Renal cortex interstitium (tissue), 15 donors: ENCODE measurements at places on chromosomes 2 and 18. TPM values are rescaled to one million over a fixed set of nuclear protein-coding genes. Genes with fewer than 3 reads are reported as not detected.

GRCh38 chr2:231987124-231987727, 25.7 kb downstream of the DIS3L2 start:
- no peak for DNase-seq

- DNase-seq, result no peak
These were observed 26.0 kb downstream of the ABCB11 start for GRCh38 chr2:169005080-169005598.

- no peak for DNase-seq
These were observed 45.9 kb downstream of the PIKFYVE start for GRCh38 chr2:208311954-208312353.

DNA sequence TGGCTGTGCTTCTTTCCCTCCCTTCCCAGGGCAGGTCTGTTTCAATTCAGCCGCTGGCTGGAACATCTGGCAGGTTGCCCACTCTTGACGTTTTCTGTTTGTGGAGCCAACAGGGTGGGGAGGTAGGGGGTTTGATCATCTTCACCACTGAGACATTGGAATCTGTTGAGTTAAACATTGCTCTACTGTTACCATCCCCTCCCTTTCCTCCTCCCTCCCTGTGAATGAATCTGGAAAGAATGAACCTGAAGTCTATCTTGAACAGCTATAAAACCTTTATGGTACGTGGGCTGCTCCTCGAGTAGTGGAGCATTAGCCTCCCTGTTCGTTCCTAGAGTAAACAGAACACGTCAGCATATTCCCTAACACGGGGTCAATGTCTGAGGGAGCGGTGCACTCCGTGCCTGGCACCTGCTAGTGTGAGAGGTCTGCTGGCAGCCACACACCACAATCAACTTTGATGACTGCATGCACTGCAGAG, 249.9 kb upstream of the RBBP8 start:
- peak; percentile 68 for DNase-seq

DNA sequence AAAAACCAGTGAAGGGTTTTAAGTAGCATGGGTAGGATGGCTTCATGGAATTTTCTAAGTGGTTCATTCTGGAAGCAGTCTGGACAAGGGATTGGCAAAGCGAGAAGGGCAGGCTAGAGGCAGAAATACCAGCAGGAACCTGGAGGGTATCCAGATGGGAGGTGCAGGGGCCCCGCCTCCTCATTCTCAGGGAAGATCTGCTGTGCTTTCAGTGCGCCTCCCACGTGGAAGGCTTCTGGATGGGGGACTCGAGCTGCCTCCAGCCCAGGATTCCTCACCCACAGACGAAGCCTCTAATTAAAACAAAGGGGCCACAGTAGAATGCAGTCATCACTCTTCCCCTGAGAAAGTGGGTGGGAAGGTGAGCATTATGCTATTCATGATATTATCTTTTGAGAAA, 79.8 kb downstream of the VSNL1 start:
- no peak for DNase-seq

DNA sequence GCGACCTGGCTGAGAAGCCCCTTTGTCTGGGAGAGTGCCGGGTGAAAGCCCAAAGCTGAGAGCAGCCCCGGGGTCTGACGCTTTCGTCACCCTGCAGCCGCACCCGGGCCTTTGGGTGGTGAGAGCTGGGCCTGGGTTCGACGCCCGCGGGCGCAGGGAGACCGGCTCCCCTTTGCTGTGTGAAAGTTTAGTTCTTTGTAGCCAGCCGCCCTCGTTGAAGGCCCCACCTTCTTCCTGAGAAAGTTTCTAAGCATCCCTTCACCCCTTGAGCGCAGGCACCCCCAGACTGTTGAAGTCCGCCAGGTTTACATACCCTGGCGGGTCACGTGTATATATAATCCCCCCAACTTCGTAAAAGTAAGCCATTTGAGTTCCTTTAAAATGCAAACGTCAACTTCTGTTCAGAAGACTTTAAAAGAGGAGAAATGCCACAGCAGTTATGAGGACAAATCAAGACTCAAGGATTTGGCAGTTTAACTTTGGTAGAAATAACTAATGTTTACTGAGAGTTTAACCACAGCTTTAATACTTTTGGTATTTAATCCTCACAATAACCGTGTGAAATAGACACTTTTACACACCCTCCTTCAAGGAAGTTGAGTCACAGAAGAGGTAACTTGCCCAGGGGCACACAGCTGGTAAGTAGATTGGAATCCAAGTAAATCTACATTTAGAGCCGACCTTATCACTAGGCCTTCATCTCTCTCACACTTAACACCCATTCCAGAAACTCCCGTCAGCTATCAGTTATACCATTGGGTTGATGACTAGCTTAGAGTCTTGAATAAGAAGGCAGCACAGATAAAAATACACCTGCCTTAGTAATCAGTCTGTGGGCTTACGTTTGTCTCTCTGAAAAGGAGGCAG, 1.1 kb upstream of the MBOAT2 start:
- DNase-seq, result no peak

GRCh38 chr18:77271576-77272481, 22.2 kb downstream of the GALR1 start:
- DNase-seq, result no peak

DNA sequence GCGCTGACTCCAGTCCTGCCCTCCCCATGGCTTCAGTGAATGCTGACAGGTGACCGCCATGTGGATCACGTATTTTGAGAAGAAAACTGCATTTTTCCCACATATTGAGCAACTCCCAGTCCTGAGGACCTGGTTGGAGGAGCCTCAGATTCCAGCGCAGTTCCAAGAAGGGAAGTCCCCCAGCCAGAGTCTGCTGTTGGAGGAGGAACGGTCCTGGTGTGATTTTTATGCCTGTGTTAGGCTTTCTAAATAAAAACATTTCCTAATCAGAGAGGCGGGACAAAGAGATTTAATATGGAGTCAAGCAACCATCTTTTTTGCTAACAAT, 32.3 kb upstream of the COL6A3 start:
- DNase-seq, result no peak

The WDFY1 gene
- 60.6 TPM for polyA plus RNA-seq

DNA sequence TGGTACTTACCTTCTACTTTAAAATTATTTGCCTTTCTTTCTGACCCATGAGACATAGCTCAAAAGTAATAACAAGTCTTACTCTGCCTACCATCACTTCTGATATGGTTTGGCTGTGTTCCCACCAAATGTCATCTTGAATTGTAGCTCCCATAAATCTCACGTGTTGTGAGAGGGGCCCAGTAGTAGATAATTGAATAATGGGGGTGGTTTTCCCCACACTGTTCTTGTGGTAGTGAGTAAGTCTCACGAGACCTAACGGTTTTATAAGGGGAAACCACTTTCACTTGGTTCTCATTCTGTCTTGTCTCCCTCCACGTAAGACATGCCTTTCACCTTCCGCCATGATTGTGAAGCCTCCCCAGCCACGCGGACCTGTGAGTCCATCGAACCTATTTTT, 47.5 kb downstream of the GALNT3 start:
- no peak for DNase-seq

DNA sequence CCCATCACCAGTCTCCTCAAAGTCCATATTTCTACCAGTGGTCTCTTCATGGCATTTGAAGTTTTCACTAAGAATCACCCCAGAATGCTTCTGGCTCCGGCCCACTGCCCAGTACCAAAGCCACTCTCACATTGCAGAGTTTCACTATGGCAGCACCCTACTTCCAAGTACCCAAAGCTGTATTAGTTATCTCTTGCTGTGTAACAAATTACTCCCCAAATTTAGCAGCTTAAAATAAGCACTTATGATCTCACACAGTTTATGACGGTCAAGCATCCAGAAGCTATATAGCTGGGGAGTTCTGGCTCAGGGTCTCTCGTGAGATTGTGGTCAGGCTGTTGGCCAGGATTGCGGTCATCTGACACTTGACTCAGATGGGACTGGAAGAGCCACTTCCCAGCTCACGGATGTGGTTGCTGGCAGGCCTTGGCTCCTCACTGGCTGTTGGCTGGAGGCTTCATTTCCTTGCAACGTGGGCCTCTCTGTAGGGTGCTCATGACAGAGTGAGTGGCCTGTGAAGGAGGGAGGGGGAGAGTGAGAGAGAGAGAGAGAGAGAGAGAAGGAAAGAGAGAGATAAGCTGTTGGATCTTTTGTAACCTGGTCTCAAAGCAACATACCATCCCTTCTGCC, 189.5 kb downstream of the CTIF start:
- DNase-seq, result no peak

The HAAO gene
- 33.3 TPM for polyA plus RNA-seq

The OR6B2 gene
- not detected for polyA plus RNA-seq

DNA sequence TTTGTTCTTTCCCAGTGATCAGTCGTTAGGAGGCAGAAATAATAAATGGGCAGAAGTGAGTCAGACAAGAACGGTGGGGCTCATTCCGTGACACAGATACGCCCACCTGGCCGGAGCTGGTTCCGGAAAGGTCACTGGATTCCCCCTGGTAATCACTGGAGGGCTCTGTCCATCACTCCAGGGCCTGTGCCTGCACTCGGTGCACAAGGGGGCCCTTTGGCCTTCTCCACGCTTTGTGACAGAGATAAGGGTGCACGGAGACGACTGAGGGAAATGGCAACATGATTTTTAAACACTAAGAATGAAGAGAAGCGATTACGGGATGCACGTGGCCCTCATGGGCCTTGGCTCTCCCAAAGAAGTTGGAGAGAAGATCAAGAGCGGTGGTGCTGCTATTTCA, 84.4 kb downstream of the PTGR3 start:
- DNase-seq, result no peak

DNA sequence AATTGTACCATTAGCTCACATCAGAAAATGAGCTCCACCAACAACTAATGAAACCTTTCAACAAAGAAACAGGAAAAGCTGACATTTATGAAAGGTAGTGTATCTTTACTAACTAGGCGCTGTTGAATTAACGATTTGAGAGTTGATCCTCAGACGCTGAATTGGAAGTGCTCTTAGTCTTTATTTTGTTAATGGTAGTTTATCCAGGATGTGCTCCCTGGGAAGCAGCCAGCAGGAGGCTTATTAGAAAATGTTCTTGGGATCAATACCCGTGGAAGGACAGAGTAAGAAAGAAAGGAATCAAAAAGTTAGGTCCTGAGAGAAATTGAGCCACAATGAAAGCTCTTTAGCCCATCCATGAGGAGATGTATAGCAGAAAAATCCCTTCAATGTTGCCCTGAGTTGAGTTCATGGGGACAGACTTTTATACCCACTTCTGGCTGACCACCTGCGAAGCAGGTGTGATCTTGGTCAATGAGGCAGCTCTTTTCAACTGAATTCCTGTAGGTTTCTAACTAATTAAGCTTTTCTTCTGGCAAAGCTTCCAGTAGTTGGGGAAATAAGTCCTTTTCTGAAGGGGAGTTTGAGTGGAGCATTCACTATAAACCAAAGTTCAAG, 492.6 kb upstream of the REG3G start:
- no peak for DNase-seq

The SLC39A10 gene
- polyA plus RNA-seq, result 68.1 TPM

- DNase-seq, result no peak
These were observed 9.0 kb upstream of the GAL3ST2 start for GRCh38 chr2:241767464-241768250.

The CGREF1 gene
- polyA plus RNA-seq, result 7.4 TPM

DNA sequence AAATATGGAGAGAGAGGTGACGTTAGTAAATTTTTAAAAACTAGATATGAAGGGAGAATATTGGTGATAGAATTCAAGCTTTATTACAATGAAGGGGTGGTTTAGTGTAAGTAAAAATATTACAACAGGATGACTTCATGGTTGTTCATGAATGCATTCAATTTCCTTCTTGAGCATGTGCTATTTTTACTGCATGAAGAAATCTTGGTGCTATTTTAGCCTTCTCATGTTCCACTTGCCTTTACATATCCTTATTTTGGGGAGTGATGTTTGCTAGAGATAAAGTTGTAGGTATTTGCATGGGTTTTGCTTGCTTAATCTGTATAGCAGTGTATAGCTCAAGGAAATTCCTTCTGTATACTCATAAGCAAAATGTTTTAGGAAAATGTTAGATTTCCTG, 195.0 kb upstream of the MMADHC start:
- no peak for DNase-seq

GRCh38 chr2:40814616-40815015, 362.7 kb upstream of the SLC8A1 start:
- DNase-seq, result no peak

DNA sequence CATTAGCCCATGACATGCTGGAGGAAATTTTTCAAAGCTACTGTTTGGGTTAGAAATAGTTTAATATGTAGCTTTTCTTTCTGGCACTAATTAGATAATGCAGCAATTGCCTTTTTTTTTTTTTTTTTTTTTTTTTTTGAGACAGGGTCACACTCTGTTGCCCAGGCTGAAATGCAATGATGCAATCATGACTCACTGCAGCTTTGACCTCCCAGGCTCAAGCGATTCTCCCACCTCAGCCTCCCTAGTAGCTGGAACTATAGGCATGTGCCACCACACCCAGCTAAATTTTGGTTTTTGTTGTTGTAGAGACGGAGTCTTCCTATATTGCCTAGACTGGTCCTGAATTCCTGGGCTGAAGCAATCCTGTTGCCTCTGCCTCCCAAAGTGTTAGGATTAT, 136.2 kb downstream of the SP100 start:
- DNase-seq, result no peak

GRCh38 chr18:80201739-80202138, 45.6 kb downstream of the PARD6G start:
- DNase-seq, result no peak

The PLGLB1 gene
- 6.6 TPM for polyA plus RNA-seq

GRCh38 chr18:34493099-34493544, 217.0 kb upstream of the DTNA start:
- DNase-seq, result peak; percentile 44

DNA sequence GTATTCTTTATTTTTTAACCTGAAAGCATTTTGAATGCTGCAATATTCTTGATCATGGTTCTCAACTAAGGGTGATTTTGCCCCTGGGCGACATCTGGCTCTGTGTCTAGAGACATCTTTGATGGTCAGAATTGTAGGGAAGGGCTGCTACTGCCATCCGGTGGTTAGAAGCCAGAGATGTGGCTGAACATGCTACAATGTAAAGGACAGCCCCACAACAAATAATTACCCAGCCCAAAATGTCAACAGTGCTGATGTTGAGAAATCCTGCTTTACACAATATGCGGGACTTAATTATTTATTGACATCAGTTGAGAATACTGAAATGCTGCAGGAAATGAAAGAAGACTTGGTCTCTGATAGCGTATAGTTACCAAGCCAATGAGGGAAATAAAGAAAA, 37.5 kb upstream of the SERPINB2 start:
- no peak for DNase-seq

The GATA6 gene
- 7.8 TPM for polyA plus RNA-seq

DNA sequence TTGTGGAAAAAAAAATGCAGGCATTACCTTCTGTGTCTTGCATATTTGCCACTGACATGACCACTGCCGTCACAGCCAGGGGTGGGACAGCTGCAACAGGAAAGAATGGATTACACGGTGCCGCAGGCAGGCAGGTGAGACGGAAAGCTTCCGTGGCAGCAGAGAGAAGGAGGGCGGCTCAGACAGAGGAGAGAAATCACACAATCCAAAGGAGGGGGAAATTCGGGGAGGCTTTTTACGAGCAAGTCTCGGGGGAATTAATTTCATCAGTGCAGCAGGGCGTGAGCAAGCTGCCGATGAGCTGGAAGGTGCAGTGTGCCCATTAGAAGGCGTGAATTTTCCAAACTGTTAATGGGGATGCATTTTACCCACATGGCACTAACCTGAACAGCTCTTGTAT, 234.8 kb upstream of the PXDN start:
- DNase-seq, result no peak

GRCh38 chr2:19503406-19503805, 145.0 kb upstream of the OSR1 start:
- DNase-seq, result no peak

GRCh38 chr2:230863442-230864121, 1.2 kb upstream of the ITM2C start:
- no peak for DNase-seq

GRCh38 chr2:157898591-157898996, 22.5 kb upstream of the ACVR1 start:
- DNase-seq, result no peak
